ENCODE measurements at places on chromosomes 6 and 20.

DNA sequence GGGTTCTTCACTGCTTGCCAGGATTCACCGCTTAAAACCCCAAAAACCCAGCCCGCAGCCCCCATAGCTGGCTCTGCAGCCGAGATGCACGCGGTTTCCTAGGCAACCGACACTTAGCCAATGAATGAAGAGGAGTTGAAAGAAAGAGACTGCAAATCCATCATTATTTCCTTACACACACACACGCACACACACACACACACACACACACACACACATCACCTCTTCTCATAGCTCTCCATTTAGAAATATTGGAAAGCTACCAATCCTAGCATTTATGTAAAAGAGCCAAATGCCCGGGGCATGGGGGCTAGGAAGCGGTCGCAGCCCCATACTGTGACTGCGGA lies 3.4 kb upstream of the TUBB2B start:
- peak; percentile 28 for DNase-seq

- DNase-seq, result no peak
Measured at GRCh38 chr20:51445591-51445990, 96.9 kb downstream of the NFATC2 start.

GRCh38 chr6:24205020-24205492 lies 79.0 kb downstream of the NRSN1 start:
- peak; percentile 20 for DNase-seq

GRCh38 chr6:133306931-133307330 lies 65.8 kb downstream of the EYA4 start:
- no peak for DNase-seq

DNA sequence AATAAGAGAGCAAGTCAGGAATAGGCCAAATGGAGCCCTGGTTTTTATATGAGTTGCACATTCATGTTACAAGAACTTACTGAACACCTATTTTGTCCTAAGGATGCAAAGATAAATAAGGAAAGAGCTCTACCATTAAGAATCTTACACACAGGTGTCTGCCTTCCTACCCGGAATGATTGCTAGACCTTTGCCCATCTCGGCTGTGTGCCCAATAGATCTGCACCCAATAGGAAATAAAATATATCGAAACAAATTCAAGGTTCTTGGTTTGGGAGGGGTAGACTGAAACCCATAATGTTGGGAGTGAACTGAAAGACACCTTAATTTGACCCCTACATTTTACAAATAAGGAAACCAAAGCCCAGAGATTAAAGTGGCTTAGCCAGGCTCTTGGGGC lies 48.9 kb downstream of the EDN1 start:
- DNase-seq, result no peak

DNA sequence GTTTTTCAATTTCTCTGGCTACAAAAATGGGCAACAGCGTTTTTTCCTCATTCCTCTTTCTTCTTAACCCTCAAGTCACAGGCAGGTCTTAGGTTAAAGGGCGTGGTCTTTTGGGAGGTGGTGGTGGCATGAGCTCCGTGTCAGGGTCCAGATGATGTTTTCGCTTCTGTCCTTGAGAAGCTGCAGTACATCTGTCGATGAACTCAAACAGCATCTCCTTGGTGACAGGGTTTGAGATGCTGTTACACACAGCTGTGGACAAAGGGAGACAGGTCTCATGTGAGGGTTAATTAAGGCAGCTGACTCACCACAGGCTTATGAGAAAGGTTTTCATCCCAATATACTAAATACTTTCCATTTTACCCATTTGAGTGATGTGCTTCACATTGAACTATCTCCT lies 350.8 kb downstream of the RNGTT start:
- DNase-seq, result no peak

- DNase-seq, result peak; percentile 40
Measured at GRCh38 chr6:138691595-138692057, 81.9 kb upstream of the CCDC28A start.

DNA sequence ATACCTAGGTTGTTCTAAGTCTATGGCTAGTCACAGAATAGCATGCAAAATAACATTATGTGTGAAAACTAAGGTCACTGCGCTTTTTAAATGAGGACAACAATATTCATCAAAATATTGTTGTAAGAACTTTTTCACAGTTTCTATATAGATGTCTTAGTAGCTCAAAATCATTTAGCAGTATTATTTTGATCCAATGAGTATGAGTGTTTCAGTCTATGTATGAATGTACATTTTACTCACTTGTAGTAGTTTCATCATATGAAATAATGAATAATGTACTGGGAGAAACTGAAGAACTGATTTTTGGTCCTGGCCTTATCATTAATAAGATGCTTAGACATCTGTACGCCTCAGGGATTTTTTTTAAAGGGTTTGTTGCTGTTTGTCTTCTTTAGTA lies 16.5 kb upstream of the TMEM30A start:
- no peak for DNase-seq

- peak; percentile 98 for DNase-seq
Measured at GRCh38 chr6:57267586-57268293, 45.6 kb upstream of the RAB23 start.

DNA sequence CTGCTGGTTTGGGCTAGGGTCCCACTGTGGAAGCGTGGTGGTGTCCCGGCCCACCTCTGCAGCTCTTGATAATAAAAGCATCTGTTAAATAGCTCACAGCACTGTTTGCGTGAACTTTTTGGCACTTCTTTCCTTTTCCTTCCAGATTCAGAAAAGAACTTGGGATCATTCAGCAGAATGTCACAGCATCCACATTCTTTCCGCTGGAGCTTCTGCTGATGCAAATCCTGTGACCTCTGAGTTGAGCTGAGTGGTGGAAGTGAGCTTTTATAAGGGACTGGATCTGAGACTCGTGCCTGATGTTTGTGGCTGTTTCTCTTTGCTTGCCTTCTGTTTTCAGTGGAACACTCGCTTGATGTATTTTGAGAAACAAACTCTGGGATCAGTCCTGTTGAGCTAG lies 3.9 kb downstream of the OSBPL2 start:
- no peak for DNase-seq

GRCh38 chr20:20887593-20888265 lies 175.3 kb upstream of the RALGAPA2 start:
- no peak for DNase-seq

- no peak for DNase-seq
Measured at GRCh38 chr6:159874435-159874834, 16.4 kb upstream of the MAS1 start.

DNA sequence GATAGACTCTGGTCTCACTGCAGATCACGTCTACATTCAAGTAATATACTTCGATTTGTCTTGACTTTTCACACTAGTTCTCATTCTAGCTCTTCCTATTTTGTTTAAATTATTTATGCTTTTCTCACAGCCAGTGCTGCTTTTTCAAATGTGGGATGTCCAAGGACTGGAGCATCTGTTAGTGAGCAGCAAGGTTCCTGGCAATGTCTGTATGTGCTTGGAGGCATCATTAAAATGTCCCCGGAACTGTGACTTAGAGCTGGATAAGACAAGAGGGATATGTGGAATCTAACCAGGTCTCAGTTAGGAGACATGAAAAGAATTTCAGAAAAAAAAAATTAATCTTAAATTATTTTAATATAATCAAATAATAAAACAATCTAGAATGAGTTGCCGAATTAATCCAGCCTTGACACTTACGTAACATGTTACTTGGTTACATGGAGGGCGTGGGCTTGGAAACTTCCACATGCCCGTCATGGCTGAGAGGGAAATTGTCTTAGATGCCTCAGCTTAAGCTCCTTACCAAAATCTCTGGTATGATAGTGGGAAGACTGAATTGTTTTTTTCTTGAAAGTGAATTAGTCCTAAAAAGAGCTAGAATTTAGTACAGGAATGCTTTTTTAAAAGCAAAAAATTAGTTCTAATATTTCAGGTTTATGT lies 21.4 kb upstream of the CARMIL1 start:
- no peak for DNase-seq

DNA sequence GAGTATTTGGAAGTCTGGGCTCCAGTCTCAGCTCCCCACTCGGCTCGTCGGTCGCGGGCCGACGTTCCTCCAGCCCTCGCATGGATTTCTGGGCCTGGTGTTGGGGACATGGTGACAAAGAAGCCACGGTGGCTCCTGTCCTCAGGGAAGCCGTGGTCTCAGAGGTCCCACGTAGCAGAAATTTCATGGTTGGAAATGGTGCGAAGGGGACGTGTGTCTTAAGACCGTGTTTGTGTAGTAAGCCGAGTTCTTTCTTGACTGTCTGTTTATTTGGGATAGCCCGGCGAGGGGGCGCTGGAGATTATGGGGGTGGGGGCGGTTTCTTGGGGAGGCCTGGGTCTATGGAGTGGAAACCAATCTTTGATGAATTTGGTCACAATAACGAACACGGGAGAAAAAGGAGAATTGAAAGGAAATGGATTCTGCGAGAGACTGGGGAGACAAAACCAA lies 23.5 kb upstream of the MAP3K7 start:
- DNase-seq, result no peak

- DNase-seq, result no peak
Measured at GRCh38 chr20:3420211-3420707, 12.8 kb upstream of the DNAAF9 start.

DNA sequence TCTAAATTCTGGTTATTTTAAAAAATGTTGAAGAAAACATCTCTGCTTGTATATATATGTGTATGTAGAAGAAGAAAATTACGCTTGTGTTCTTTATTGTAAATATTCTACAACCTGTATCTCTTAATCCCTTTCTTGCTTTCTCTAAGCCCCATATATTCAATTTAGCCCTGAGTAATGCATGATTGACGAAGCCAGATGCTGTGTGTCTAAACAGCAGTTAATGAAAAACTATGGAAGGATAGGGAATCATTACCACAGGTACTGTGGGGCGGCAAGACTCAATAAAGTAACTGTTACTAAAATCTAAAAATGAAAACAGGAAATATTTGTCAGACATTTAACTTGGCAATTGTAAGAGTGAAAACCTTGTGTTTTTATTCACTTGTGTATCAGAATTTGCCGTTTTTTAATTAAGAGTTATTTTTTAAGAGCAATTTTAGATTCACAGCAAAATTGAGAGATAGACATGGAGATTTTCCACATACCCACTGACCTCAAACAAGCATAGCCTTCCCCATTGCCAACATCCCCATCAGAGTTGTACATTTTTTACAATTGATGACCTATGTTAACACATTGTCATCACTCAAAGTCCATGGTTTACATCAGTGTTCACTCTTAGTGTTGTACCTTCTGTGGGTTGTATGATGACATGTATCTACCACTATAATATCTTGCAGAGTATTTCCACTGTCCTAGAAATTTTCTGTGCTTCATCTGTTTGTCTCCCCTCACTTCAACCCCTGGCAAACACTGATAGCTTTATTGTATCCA lies 76.7 kb downstream of the BCKDHB start:
- peak; percentile 27 for DNase-seq

- DNase-seq, result no peak
Measured at GRCh38 chr6:167079853-167080297, 43.0 kb upstream of the CCR6 start.

DNA sequence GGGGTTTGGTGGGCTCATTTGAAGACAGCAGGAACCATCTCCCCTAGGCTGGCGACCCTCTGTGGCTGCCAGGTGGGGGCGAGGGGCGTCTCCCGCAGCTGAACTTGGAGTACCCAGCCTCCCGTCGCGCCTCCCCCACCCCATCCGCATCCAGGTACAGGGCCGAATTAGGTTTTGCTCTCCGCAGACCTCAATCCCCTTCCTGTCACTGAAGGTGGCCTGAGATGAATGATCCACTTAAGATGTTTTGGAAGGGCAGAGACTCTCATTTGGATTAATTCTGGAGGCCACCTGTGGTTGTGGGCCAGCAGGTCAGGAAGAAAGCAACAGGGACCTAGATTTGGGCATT lies 493 bp downstream of the CD83 start:
- DNase-seq, result no peak

DNA sequence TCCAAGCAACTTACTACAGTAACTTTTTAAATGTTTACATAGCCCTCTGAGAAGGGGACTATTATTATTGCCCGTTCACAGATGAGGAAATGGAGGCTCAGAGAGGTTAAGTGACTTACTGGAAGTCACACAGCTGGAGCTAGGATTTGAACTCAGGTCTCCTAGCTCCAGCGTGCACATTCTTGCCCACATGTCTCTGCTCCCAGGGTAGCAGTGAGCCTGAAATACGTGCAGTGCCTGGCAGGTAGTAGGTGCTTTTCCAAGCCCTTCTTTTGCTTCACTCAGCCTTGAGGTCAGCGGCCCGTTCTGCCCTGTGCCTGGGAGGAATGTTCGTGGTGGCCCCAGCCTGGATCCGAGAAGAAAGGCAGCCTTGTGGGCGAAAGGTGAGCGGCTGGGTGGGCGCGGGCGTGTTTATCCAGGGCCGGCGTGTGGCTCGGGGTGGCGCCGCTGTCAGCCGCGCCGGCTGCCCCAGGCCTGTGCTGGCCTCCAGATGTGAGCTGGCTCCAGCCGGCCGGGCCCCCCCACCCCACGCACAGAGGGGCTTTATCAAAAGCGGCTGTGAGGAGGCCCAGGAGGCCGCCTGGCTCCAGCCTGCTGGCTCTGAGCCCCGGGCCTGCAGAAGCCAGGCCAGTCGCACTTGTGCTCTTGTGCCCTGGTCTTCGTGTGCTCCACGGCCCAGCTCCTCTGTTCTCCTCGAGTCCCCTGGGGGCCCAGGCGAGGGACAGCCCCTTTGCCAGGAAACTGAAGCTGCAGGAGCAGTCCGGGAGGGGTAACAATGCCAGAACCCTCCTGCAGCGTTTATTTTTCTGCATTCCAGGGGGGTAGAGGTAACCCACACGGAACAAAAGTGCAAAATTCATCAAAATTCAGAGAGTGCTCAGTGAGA lies 58.1 kb downstream of the UBE2V1 start:
- peak; percentile 87 for DNase-seq

- no peak for DNase-seq
Measured at GRCh38 chr20:48056218-48056617, 270.9 kb upstream of the SULF2 start.

GRCh38 chr6:53056273-53056672 lies 8.9 kb upstream of the FBXO9 start:
- no peak for DNase-seq

GRCh38 chr6:158808941-158809678 lies 10.1 kb downstream of the EZR start:
- DNase-seq, result peak; percentile 44

- DNase-seq, result no peak
Measured at GRCh38 chr6:134308800-134309199, 9.1 kb downstream of the SGK1 start.

DNA sequence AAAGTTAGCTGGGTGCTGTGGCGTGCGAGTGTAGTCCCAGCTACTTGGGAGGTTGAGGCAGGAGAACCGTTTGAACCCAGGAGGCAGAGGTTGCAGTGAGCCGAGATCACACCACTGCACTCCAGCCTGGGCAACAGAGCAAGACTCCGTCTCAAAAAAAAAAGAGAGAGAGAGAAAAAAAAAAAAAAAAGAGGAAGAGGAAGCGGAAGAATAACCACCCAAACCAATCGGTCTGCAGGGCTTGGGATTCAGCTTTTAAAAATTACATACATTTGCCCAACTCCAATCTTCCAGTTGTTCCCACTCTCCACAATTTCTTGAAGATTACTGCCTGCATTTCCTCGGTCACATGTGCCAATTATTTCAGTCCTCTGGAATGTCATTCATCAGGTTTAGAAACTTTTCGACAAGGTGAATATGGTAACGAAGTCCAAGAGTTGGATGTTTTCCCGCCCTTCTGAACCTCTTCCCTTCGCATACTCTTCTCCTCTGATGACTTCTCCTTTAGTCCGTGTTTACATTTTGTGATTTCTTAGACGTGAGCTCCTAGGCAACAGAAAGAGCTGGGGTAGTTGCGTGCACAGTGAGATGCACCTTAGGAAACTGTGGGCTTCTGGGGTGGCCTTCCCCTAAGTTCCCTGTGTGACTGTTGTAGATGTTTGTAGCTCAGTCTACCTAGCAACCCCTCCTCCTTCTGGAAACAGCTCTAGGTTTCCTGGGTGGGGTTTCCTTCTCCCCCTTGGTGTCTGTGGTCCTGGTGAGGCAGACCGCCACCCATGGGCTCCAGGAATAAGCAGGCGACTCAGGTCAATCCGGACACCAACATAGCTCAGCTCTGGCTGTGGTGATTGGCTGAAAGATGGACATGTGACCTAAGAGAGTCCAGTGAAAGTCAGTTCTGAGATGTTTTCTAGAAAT lies 63.0 kb upstream of the NCOA3 start:
- DNase-seq, result no peak

All from kidney glomerular epithelial cell (primary cell).